ENCODE measurements at places on chromosomes 13 and 19. TPM values are rescaled to one million over a fixed set of nuclear protein-coding genes. Genes with fewer than 3 reads are reported as not detected.
A peak's percentile ranks its signal among the peaks of the same experiment; 100 is the strongest.

SLC35E1 gene
- polyA plus RNA-seq: 32.3 TPM

PGLYRP2 gene
- polyA plus RNA-seq: not detected

FXYD3 gene
- polyA plus RNA-seq: 0.97 TPM

NPAS1 gene
- polyA plus RNA-seq: 7.0 TPM

ZNF443 gene
- polyA plus RNA-seq: 2.7 TPM

ZNF208 gene
- 0.70 TPM for polyA plus RNA-seq

TRAPPC6A gene
- polyA plus RNA-seq: 24.0 TPM

DNA sequence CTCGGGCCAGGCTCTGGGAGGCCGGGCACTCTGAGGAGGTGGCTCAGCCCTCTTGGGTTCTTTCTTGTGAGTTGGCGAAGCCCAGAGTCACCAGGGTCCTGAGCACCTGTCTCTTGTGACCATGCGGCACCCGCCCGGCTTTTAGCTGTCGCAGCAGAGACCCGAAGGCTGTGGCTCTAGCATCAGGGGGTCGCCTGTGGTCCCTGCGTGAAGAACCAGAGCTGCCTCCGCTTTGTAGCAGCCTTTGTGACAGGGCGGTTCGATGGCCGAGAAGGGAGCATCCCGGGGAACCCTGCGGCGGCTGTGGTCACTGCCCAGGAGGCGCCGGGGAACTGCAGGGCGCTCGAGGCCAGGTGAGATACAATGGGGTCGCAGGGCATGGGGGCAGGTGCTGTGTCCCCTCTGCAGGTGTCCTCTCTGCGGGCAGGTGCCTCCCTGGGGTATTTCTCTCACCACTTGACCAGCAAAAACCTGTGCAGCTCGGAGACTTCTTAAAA lies 10.4 kb downstream of the MCF2L start:
- DNase-seq: no peak

GRCh38 chr13:39655569-39656324 lies at the start of gene COG6:
COG6 (plus strand) TSS chr13:39655662; CDS start chr13:39655727, 65 bp downstream.
- peak; percentile 91 for DNase-seq

DNA sequence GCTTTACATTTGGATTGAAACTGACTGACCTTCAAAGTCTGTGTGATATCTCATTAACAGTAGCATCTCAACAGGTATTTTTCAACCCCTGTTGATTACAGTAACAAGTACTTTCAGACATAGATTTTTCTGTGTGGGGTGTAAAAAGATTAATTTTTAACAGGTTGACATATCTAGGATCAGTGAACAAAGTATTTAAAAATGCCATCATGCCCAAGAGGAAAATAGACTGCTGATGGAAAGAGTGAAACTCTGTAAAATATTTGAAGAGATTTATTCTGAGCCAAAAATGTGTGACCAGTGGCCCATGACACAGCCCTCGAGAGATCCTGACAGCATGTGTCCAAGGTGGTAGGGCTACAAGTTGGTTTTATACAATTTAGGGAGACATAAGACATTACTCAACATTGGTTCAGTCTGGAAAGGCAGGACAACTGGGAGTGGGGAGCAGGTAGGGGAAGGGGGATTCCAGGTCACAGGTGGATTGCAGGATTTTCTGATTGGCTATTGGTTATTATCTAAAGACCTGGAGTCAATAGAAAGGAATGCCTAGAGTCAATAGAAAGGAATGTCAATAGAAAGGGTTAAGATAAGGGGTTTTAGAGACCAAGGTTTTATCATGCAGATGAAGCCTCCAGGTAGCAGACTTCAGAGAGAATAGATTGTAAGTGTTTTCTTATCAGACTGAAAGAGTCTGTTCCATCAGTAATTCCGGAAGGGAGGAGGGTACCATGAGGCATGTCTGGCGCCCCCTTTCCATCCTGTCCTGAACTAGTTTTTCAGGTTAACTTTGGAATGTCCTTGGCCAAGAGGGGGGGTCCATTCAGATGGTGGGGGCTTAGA lies 29.1 kb downstream of the TNFRSF19 start:
- DNase-seq: no peak

DNA sequence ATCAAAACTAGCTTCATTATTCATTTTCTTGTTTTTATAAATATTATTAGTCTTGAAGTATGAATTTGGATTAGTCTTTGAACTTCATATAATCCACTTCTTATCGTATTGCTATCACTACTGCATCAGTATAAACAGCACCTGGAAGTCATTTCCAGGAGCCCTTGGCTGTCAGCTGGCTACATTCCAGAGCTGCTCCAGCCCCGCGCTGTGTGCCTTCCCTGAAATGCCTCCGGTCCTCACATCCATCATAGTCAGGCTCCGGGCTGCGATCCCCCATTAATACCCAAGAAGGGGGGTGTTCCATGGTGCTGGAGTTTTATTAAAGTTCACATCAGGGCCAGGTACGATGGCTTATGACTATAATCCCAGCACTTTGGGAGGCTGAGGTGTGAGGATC lies 124.3 kb upstream of the GJB6 start:
- no peak for DNase-seq

DNA sequence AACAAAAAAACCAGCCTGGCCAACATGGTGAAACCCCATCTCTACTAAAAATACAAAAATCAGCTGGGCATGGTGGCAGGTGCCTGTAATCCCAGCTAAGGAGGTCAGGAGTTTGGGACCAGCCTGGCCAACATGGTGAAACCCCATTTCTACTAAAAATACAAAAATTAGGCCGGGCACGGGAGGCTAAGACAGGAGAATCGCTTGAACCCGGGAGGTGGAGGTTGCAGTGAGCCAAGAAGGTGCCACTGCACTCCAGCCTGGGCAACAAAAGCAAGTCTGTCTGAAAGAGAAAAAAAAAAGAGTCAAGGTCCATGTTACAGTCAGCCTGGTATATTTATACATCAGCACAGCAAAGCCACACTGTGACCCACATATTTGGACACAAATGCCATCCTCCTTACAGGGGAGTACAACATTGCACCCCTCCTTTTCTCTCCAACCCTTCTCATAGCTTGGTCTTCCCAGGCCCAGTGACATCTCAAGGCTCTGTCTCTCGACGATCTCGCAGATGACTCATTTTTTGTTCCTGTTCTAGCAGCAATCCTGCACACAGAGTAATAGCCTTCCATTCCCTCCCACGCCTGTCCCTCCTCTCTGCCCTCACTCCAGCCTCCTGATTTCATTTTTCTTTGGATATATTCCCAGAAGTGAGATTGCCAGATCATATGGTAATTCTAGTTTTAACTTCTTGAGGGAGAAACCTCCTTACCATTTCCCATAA lies 21.0 kb upstream of the DPP9 start:
- peak; percentile 71 for DNase-seq

DNA sequence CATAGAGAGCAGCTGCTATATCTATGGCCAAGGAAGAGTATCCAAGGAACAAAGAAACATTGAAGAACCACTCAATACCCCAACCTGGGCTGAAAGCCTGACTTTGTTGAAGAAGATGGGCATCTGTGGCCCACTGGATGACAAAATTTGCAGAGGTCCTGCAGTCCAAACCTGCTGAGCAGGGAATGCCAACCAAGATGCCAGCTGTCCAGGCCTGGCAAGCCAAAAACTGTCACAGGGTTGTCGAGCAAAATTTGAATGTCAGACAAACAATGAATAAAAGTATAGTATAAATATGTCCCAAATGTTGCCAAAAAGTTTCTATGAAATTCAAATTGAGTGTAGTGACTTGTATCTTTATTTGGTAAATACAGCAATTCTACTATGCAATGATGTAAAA lies 1040.2 kb downstream of the PCDH9 start:
- DNase-seq: no peak

DNA sequence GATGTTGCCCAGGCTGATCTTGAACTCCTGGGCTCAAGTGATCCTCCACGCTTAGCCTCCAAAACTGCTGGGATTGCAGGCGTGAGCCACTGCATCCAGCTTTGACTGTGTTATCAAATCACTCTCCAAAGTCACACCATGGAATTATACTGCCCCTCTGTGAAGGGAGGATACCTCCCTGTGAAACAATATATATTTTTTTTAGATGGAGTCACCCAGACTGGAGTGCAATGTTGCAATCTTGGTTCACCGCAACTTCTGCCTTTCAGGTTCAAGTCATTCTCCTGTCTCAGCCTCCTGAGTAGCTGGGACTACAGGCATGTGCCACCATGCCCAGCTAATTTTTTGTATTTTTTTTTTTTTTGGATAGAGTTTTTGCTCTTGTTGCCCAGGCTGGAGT lies 7.7 kb downstream of the TYK2 start:
- no peak for DNase-seq

- no peak for DNase-seq
Measured at GRCh38 chr19:18788529-18789421, 2.3 kb downstream of the COMP start.

GRCh38 chr19:19544257-19544953 lies 6.3 kb downstream of the CILP2 start:
- DNase-seq: no peak

GRCh38 chr13:34346626-34347025 lies 528.7 kb downstream of the RFC3 start:
- DNase-seq: no peak

GRCh38 chr19:11425719-11426457 lies 6.8 kb upstream of the RGL3 start:
- DNase-seq: no peak

- no peak for DNase-seq
Measured at GRCh38 chr19:47271949-47272348, 2.7 kb upstream of the INAFM1 start.

GRCh38 chr19:47253467-47253881 lies 2.9 kb upstream of the CCDC9 start:
- DNase-seq: no peak

DNA sequence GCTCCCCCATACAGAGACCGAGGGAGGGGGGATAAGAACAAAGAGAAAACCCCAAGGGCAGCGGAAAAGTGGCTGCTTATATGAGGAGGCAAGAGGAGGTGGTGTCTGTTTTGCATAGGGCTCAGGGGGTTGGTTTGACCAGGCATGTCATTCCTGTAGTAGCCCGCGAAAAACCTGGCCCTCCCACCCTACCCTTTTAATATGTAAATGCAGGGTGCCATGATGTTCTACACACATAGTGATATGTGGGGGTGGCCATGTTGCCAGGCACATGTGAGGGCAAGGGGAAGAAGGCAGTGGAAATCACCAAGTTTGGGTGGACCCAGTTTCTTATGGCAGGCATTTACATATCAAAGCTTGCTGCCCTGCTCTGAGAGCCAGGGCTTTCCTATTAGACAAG lies 203.5 kb upstream of the UBL3 start:
- DNase-seq: no peak

- no peak for DNase-seq
Measured at GRCh38 chr13:101429733-101430132, 13.4 kb upstream of the NALCN start.

GRCh38 chr13:41463838-41464602 lies 6.7 kb downstream of the RGCC start:
- DNase-seq: no peak

DNA sequence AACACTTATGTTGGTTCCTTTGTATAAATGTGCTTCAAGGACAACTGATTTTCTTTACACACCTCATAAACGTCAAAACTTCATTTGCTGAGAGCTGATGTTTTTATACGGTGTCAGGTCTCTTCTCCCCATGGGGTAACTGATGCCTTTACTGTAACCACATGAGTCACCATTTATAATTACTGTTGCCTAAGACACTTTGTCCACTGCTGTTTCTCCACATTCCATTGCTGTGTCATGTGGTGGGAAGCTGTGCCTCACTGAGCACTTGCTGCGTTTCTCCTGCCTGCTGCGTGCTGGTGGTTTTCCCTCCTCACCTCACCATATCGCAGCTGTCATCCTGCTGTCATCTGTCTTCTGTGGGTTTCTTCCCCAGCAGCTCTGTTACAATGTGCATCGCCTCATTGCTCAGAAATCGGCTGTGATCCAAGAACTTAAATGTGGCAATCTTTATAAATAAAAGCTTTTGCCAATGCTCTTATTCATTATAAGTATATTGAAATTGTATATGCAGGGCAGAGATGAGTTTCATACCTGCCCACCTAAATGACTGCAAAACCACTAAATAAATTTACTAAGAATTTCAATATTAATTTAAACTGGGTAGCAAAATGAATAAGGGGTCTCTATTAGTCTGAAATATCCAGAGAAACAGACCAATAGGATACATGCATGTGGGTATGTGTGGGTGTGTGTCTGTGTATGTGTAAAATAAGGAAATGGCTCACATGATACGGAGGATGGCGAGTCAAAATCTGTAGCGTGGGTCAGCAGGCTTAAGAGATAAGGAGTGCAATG lies 547.0 kb upstream of the SLITRK5 start:
- peak; percentile 8 for DNase-seq

DNA sequence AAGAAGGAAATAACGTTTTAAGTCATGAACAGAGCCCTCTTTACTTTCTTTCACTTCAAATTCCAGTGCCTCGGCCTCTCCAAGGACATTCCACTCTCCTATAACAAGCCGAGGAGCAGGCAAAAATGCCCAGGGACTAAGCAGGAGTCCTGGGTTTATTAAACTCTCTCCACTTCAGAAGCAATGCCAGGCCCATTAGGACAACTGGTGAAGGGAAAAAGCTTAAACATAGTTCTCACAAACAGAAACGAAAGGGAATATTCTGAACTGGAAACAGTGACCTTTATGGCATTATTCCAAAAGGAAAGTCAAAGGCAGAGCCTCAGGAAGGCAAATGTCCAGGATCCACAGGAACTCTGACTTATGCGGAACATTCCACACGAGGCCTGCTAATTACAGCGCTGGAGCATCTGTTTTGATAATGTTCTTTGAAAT lies 30.9 kb upstream of the MED4 start:
- DNase-seq: peak; percentile 48

DNA sequence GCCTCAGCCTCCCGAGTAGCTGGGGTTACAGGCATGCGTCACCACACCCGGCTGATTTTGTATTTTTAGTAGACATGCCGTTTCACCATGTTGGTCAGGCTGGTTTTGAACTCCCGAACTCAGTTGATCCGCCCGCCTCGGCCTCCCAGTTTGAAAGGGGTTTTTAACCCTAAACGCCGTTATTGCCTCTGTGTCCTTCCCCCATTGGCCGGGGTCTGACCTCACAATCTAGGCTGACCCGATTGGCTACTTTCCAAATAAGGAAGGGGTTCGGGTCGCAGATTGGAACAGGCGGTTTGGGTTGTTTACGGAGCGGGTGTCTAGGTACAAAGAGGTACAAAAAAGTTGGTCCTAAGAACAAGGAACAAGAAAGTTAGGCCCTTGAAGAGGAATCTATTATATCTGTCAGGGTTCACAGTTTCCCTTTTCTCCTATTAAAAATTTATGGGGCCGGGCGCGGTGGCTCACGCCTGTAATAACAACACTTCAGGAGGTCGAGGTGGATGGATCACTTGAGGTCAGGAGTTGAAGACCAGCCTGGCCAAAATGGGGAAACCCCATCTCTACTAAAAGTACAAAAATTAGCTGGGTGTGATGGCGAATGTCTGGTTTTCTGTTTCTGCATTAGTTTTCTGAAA lies 1.0 kb downstream of the ZNF253 start:
- peak; percentile 23 for DNase-seq

GRCh38 chr19:38842439-38843174 lies 7.2 kb downstream of the HNRNPL start:
- no peak for DNase-seq

GRCh38 chr19:48656840-48657474 lies 11.0 kb upstream of the CA11 start:
- DNase-seq: no peak

DNA sequence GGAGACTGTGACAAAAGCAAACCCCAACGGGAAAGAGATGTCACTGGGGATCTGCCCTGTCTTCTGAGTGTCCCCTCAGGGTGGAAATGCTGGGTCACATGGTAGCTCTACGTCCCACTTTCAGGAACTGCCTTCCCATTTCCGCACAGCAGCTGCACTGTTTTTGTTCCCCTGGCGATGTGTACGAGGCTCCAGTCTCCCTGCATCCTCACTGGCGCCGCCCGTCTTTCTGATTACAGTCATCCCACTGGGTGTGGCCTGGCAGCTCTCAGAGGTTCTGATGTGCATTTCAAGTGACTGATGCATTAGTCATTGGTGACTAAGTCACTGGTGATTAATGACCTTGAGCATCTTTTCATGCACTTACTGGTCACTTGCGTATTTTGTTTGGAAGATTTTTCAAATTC lies 21.2 kb downstream of the PCID2 start:
- DNase-seq: no peak

Data from hindlimb muscle (tissue), 1 donor.